Stimulated activated CD4-positive, alpha-beta T cell treated with anti-CD3 and anti-CD28 coated beads, Interleukin-15, amount 100 ng/mL, for 1 hour (primary cell): ENCODE measurements at places on chromosomes 13 and 19.

DNA sequence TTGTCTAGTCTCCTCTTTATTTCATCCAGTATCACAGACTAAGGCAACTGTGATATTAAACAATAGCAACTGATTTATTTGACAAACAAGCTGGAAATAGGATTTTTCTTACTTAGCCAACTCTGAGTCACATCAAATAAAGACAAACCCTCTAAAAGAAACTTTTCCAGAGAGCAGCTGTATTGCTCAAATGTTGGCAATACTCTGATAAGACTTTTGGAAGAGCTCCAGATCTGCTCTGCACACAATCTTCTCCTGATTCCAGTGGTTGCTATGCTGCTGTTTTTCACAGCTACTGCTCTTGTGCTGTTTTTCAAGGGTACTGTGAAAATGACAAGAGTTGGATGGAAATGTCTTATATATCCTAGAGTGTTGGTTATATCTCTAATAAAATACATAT, 1479.2 kb downstream of the SLITRK5 start:
- DNase-seq = no peak

- no peak for DNase-seq
Observed at GRCh38 chr13:40381935-40382764, 284.3 kb downstream of the FOXO1 start.

DNA sequence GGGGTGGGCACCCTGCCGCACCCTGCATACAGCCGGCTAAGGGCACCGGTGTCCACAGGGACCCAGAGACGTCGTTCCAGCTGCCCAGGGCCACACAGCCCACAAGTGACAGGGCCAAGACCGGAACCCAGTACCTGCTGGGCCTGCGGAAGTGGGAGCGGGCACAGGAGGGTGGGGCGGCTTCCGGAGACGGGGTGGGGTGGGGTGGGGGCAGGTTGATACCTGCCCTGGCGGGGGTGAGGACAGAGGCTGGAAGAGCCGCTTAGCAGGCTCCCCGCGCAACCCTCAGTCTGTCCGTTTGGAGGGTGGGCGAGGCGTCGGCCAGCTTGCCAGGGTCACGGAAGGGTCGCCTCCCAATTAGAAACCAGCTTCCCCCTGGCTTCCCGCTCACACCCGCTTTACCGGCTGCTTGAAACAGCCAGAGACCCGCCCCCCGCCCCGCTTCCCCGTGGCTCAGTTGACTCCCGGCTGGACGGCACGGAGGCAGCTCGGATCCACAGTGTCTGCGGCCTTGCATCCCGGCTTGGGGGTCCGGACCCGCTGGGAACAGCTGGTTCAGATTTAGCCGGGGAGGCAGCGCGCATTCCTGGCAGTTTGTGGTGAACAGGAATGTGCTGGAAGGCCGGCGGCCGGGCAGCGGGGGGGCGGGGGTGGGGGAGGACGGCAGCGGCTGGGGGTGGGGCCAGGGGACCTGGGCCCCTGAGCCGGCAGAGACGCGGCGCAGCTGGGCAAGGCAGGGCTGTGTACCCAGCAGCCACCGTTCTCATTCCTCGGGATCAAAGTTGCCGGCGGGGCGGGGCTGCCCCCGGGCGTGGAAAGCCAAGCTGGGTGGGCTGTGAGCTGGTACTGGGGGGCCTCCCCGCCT, 1.9 kb downstream of the CNN2 start:
- DNase-seq = peak; percentile 38

GRCh38 chr13:44198826-44199225, 174.8 kb upstream of the SERP2 start:
- DNase-seq = no peak

- DNase-seq = peak; percentile 53
Observed at GRCh38 chr19:45677351-45678230, 9.6 kb downstream of the GIPR start.
